ENCODE measurements at places on chromosomes 5 and 9.

DNA sequence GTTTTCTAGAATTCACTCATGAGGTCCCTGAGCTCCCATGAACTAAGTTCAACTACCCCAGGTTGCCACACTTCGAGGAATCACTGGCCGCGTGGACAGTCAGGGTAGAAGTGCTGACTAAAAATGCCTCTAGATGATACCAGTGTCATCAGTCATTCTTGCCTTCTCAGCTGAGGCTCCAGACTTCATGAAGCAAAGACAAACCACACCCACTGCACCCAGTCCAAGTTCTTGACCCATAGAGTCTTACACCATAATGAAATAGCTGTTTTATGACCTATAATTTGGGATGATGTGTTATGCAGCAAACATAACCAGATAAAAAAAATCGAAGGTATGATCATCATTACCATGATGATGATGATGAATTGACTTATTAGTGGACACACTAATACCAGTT, 632.9 kb upstream of the TLE4 start:
- no peak for DNase-seq

DNA sequence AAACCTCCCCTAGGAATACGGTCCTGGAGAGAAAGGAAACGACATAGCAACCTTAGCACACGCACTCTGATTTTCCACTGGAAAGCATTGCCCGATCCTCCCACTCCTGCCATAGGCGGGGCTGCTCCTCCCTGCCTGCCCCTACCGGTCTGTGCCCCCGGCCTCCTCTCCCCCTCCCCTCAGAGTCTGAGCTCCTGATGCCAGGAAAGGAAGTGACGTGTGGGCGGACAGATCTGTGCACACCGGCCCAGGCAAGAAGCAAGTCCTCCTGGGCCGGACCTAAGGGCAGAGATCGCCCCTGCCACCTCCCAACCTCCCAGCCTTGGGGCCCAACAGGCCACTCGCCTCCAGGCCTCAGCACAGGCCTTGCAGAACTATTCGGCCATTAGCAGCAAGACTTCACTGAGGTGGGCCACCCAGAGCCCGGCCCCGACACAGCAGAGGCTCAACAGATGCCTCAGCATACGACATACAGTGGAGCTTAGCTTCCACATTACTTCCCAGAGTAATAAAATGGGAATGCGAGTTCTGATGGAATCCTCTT, 7.2 kb downstream of the NINJ1 start:
- DNase-seq: no peak

DNA sequence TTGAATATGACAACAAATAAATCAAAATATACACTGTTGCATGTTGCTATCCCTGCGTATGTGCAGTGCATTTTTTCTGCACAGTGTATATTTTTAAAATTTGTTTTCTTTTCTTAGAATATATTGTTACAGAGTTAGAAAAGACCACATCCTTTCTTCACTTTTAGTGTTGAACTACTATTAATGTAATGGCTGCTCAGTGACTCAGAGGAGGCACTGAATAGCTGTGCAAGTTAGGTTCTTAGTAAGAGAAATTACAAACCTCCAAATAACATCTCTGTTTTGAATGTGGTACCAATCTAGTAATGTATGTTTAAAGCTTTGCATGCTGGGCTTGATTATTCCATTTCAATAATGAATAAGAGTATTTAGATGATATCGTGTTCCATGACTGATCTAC, 208.9 kb upstream of the PRR16 start:
- DNase-seq: no peak

GRCh38 chr5:59140133-59140532, 557.3 kb downstream of the RAB3C start:
- no peak for DNase-seq

DNA sequence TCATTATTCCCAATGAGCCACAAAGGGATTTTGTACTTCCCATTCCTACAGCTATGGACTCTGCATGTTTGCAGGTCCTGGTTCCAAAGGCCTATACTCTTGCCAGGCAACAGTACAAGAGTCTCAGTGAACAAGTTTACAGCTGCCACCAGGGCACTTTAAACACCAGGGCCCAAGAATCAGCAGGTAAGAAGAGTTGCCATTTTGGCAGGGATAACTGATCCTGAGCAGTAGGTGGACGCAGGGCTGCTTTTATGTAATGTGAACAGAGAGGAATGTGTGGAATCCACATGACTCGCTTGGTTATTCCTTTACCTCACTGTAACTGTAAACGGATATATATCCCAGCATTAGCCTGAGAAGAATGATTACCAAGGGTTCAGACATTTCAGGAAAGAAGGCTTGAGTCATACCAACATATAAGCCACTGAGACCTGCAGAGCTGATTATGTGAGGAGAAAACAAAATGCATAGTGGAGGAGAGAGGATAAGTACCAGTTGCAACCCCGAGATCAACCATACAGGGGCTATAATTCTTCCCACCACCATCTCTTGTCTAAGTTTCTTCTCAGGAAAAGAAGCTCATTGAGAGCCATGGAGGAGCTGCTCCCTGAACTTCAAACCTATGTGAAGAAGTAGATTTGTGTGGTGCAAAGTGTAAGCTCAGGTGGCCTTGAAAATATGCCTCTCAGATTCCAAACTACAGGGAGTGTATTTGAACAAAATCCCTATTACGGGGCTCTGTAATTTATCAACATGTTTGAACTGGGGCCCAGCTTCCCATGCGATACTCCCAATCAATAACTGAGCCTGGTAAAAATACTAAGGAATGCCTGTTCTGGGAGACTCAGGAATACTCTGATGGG, 24.6 kb downstream of the RAPGEF6 start:
- no peak for DNase-seq

- no peak for DNase-seq
Measured at GRCh38 chr5:83530193-83530592, 58.6 kb downstream of the VCAN start.

DNA sequence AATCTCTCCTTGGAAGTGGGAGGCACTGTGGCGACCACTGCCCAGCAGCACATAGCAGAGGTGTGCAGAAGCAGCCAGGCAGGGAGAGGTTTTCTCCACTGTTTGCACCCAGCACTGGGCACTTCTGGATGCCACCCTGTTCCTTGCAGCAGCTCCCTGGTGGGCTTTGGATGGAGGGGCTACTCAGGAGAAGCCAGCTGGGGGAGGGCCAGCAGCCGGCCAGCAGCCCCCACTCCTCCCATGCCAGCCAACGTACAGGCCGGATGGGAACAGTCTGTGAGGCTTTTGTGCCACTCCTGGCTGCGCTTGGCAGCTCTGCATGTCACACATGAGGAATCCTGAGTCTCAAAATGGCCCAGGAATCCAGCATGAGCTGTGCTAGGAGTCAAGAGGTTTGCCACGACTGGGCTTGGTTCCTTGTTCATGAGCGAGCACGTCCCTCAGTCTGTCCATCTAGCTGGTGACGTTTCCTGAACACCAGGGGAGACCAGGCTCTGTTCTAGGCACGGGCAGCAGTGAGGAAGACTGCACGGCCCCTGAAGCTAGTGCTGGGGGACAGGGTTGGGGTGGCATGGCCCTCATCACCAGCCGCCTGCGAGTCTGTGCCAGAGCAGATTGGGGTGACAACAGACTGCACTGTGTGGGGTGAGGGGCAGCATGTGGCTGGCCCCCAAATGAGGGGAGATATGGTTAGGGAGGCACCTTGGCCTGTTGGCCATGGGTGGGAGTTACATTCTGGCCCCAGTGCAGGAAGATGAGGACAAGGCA, 10.1 kb downstream of the PHF2 start:
- DNase-seq: no peak

GRCh38 chr9:36934478-36935065, 99.5 kb downstream of the PAX5 start:
- DNase-seq: no peak

GRCh38 chr9:105219291-105219805, 25.1 kb upstream of the SLC44A1 start:
- no peak for DNase-seq

DNA sequence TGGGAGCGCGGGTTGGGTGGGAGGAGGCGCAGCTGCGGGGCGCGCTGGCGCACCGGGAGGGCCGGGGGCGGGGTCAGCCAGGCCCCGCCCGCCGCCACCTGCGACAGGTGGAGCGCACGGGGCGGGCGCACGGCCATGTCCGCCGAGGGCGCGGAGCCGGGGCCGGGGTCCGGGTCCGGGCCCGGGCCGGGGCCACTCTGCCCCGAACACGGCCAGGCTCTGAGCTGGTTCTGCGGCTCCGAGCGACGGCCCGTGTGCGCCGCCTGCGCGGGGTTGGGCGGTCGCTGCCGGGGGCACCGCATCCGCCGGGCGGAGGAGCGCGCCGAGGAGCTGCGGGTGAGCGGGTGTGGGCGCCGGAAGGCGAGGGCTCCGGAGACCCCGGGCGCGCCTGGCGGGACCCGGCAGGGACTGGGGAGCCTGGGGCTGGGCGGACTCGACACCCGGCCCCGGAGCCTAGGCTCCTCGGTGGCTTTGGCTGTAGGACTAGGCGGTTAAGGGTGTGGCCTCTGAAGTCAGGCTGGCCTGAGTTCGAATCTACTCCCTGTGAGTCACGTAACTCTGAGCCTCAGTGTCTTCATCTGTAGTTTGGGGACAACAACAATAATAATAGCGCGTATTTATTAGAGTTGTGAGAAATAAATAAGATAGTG, at the start of gene BSPRY:
BSPRY (plus strand) TSS at position 97 of the 650 bp plus-strand sequence; CDS start at position 136, 39 bp downstream.
- DNase-seq: no peak

- DNase-seq: no peak
Measured at GRCh38 chr5:51376509-51376908, 6.7 kb upstream of the ISL1 start.
